ENCODE measurements at places on chromosomes 3 and 15. TPM values are rescaled to one million over a fixed set of nuclear protein-coding genes. Genes with fewer than 3 reads are reported as not detected.

The IMPG2 gene
- total RNA-seq: not detected

The ZNF502 gene
- 0.23 TPM for total RNA-seq

The AEN gene
- total RNA-seq: 170 TPM

The GPR62 gene
- not detected for total RNA-seq

The GASK1A gene
- total RNA-seq: not detected

The CYP19A1 gene
- total RNA-seq: not detected

The ZPLD1 gene
- not detected for total RNA-seq

The BCL2A1 gene
- total RNA-seq: not detected

The CYP1A2 gene
- not detected for total RNA-seq

The HGD gene
- 17.6 TPM for total RNA-seq

The APEH gene
- total RNA-seq: 254 TPM

The AKAP13 gene
- total RNA-seq: 108 TPM

The TMEM212 gene
- 0.05 TPM for total RNA-seq

The MORC1 gene
- total RNA-seq: not detected

The STRA6 gene
- 14.7 TPM for total RNA-seq

The ZNF662 gene
- total RNA-seq: not detected
